ENCODE measurements at places on chromosomes 5 and 9.

- DNase-seq: no peak
Measured at GRCh38 chr9:136220017-136220729, 15.2 kb upstream of the LHX3 start.

DNA sequence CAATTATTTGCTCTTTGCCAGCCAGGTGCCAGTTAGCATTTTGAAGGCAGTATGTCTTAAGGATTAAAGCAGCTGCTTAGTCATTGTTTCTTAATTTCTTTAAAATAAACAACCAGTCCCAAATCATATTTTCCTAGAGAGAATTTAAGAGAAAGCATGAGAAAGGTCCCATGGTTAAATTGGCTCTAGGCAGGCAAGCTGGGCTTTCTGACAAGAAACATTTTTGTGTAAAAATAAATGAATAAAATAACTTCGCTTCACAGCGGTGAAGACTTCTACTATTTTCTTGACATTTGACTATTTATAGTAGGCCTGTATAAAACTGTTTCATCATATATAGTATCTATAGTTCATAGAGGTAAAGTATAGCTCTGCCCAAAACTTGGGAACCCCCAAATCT is 617.7 kb upstream of the C9orf72 start:
- DNase-seq: no peak

DNA sequence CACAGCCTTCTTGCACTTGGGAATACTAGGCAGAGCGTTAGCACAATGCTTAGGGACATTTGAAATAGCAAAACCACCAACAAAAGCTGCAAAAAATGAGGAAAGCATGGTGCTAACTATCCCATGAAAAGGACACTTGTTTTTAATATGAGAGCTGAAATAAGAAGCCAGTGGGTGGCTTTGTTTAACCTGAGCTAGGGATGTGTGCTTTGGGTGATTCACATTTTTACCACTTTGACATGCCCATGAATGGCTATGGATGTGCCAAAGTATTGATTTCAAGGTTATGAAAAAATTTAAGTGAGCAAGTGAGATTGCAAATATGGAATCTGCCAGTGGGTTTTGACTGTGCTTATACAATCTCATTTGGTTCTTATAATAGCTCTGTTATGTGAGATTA is 67.3 kb downstream of the DMRT2 start:
- no peak for DNase-seq

- no peak for DNase-seq
Measured at GRCh38 chr9:99038484-99038820, 66.5 kb upstream of the TGFBR1 start.

- peak; percentile 28 for DNase-seq
Measured at GRCh38 chr5:96279801-96280542, 153.1 kb downstream of the PCSK1 start.

DNA sequence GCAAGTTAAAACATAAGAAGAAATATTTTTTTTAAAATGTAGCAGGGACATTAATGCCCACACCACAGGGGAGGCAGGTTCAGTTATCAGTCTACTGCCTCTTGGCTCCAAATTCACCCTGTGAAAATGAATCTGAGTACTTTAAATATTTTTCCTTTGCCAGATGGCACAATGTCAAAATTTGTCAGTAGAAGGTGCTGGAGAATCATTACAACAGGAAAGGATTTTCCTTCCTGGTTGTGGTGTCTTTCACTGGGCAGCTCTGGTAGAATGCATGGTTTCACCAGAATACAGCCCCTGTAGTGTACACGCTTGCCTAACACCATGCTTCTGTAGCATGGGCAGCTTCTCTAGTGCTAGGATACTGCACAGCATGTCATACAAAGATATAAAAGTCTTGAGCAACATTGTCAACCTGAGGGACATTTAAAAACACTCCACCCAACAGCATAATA is 9.7 kb upstream of the SREK1 start:
- DNase-seq: no peak

- no peak for DNase-seq
Measured at GRCh38 chr5:158483281-158483860, 616.3 kb downstream of the EBF1 start.

- DNase-seq: peak; percentile 3
Measured at GRCh38 chr5:167261309-167262100, 1029.9 kb upstream of the WWC1 start.

DNA sequence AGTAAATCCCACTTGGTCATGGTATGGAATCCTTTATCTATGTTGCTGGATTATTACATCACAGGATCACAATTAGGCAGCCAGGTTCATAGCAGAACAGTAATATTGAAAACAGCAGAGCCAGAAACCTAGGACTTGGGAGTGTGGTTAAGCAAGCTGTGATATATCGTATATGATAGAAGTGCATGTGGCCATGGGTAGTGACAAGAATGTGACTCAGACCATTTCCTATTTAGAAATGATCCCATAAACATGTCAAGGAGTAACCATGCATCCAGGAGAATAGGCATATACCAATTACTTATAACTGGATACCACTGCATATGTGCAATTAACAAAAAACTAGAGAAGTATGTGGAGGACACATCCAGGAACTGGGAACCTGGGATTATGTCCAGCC is 31.2 kb downstream of the AMBP start:
- no peak for DNase-seq

DNA sequence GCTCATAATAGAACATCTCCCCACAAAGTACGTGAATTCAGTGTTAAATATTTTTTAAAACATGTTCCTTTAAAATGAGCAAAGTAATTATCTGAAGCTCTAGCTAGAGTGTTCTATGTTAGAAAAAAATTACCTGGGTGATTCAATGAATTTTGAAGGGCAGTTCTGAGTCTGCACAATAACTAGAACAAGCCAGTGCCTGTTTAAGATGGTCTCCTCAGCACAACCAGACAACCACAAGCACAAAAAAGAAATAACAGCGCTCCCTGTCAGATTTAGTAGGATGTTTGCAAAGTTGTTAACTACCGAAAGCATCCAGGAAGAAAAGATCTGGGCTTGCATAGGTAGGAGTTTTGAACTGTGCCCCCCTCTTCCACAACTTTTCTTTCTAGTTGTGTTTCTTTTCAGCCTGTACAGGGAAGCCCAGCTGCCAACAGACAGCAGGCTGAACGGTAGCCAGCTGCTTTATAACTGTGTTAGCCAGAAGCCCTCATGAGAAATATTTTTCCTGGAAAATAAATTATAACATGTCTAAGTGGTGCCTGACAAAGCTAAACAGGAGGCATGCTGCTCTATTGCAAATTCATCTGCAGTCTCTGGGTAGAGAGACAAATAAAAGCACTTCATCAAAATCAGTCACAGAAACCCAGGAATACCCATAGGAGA is 1026.9 kb downstream of the MAT2B start:
- DNase-seq: no peak

- no peak for DNase-seq
Measured at GRCh38 chr9:19457693-19458009, 48.8 kb downstream of the ACER2 start.

DNA sequence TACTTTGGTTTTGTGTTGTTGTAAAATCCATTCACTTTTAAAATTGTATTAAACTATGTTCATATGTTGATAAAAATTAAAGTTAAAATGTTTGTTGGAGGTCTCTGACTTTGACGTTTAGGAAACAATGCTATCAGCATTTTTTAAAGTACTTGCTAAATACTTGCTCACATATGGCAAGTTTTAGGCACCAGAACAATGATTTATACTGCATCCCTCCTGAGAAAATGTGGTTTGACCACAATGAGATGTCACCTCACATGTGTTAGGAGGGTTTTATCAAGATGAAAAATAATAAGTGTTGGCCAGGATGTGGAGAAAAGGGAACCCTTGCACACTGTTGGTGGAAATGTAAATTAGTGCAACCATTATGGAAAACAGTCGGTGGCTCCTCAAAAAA is 180.8 kb downstream of the HSD17B3 start:
- no peak for DNase-seq

DNA sequence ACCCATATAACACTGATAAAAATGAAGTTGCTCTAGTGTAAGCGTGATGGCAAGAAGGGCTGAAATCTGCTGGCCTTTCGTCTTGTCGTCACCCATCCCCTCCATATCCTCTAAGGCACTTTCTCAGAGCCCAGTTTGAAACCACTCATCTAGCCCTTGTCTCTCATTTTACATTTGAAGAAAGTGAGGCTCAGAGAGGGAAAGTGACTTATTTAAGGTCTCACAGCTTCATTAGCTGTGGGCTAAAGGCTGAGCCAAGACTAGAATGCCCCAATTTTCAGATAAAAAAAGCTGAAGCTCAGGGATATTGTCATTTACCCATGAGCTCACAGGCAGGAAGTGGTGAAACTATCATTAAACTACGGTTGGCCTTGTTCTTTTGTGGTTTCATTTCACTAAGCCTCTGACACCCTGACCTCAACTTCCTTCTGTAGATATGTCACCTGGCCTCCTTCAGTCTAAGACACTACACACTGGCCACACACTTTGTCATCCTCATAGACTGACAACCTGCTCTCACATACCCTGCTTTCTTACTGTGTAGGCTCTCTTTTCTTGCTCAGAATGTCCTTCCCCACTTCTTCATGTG is 176.7 kb upstream of the DMAC1 start:
- peak; percentile 63 for DNase-seq

DNA sequence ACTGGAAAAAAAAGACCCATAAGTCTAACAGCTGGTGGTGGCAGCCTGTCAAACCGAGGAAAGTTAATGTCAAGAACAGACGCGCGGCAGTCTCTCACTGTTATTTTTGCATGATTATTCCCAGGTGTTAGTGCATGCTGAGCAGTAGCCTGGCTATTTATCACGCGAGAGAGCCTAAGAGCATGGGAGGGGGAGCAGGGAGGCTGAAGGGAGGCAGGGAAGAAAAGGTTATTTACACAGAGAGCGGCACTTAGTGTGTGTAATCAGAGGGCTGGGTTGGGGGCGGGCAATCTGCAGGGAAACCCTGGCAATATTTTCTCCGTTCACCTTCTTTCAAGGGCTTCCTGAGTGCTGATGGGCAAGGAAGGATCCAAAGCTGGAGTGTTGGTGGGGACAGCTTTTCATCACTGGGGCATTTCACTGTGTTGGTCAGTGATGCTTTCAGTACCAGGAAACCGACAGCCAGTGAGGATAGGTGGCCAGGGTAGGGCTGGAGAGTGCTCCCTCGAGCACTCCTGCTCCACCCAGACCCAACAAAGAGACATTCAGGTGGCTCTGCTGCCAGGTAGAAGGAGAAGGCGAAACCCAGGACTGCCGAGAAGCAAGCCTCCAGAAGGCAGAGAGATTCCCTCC is 39.6 kb downstream of the ZNF608 start:
- no peak for DNase-seq

- DNase-seq: no peak
Measured at GRCh38 chr5:1725641-1726468, 73.8 kb downstream of the MRPL36 start.

- peak; percentile 71 for DNase-seq
Measured at GRCh38 chr9:34403554-34404380, 27.1 kb upstream of the MYORG start.

DNA sequence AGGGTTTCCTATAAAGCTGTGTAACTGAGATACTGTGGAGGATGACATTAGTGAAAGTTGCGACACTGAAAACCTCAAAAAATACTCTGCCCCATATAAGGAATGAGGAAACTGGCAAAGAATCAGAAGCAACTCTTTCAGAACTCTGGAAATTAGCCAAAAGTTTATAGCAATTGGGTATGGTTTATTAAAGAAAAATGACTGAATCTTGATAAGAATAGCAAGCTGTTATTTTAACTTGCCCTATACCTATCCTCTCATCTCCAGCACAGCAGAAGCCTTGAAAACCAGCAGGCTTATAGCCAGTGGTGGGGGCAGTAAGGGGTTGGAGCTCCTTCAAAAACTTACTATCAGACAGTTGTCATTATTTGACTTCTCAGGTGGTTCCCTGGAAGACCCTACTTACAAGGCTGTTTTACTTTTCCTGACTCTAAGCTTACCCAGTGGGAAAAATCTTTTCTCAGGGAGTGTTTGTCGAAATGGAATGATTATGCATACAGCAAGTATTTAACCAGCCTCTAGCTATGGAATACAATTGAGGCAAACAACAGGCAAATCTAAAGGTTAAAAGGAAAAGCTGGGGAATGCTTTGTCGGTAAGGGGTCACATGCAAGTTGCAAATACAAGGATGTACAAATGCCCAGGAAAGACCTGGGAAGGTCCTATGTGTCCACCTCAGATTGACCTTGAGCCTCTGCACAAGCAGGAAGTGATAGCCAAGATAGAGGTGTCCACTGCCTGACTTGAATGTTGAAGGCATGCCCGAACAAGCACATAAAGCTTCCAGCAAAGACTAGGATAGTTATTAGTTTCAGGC is 21.0 kb upstream of the FAM151B start:
- DNase-seq: no peak

GRCh38 chr9:84513979-84514378 is 155.6 kb upstream of the NTRK2 start:
- DNase-seq: no peak

DNA sequence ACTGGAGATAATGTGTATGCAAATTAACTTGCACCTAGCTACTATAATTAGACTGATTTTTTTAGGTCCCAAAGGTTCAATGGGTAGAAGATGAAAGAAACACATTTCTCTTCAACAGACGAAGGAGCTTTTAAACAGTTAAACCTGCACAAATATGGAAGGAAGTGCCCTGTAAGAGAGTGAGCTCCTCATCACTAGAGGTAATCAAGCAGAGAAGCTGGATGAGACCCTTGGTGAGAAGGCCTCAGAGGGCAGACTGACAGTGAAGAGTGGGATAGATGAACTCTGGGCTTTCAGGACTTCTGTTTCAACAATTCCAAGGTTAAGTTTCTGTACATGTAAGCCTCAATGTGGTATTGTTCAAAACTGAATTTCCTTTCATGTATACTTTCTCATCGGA is 23.2 kb downstream of the PTPN3 start:
- DNase-seq: no peak

- no peak for DNase-seq
Measured at GRCh38 chr5:79842991-79843390, 148.1 kb downstream of the MTX3 start.

GRCh38 chr9:128162215-128163026 is 2.4 kb downstream of the BBLN start:
- DNase-seq: no peak

- DNase-seq: no peak
Measured at GRCh38 chr9:83629433-83630104, 6.6 kb downstream of the IDNK start.

DNA sequence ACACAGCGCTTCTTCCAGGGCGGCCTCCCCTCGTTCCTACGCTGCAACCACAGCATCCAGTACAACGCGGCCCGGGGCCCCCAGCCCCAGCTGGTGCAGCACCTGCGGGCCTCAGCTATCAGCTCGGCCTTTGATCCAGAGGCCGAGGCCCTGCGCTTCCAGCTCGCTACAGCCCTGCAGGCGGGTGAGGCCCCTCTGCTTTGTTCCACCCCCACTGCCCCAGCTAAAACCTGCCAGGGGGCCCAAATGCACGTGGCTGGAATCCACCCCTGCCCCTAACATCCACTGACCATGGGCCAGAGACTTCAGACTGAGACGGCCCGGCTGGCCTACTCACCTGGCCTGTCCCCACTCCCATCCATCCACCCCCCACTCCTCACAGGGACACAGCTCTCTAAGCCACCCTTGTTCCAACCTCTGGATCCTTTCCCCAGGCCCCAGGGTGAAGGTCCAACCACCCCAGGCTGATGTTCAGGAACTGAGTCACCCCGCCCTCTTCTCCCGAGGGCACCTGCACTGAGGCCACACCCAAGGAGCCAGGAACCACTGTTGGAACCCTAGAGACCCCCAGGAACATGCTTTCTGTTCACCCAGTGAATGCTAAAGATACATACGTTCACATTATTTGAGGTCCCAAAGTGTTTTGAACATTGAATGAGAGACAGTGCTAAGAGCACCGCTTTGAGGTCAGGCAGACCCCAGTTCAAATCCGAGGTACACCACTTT is 18.9 kb upstream of the ASS1 start:
- no peak for DNase-seq

Measured in GM20000 (cell line).